ENCODE measurements at places on chromosomes 5 and 9.

DNA sequence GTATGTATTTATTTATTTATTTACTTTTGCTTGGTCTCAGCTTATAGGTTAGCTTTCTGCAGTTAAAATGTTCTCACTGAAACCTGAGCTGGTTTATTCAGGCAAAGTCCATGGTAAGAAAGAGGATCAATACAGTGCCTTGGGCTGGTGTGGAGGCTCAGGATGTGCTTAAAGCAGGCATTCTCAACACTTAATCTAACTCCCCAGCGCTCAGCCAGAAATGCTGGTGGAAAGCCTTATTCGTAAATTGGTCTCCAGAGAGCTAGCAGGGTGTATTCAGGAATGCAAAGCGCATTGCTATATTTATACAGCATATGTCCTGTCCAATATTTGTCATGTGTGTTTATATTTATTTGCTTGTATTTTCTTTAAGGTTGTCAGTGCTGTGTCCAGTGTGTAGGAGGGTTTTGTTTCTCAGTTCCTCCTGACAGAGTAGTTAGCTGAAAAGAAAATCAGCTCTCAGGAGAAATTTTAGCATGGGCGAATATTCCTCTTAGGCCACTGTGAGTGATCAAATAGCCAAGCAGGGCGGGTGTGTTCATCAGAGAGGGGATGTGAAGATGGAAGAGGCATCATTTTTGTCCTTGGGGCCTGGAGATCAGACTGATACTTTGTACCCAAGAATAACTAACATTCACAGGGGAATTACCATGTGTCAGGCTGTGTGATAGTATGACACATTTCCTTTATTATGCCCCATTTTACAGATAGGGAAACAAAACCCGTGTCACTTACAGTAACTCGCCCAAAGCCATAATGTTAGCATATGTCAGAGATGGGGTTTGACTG, 65.8 kb downstream of the DOCK2 start:
- no peak for DNase-seq

GRCh38 chr9:88488166-88488565, 46.8 kb upstream of the NXNL2 start:
- no peak for DNase-seq

- no peak for DNase-seq
Observed at GRCh38 chr5:62199792-62200716, 106.0 kb upstream of the KIF2A start.

DNA sequence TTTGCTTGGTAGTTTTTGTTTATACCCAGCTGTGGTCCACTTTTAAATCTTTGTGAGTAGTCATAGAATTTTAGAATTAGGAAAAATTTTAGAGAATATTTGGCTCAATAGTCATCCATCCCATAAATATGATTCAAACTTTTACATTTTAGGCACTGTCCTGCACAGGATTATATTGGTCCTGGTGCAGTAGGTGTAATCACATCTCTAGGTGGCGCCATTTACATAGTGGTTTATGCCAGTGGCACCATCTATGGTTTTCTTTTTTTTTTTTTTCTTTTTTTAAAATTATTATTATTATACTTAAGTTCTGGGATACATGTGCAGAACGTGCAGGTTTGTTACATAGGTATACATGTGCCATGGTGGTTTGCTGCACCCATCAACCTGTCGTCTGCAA, 260.7 kb upstream of the KCNN2 start:
- peak; percentile 6 for DNase-seq

DNA sequence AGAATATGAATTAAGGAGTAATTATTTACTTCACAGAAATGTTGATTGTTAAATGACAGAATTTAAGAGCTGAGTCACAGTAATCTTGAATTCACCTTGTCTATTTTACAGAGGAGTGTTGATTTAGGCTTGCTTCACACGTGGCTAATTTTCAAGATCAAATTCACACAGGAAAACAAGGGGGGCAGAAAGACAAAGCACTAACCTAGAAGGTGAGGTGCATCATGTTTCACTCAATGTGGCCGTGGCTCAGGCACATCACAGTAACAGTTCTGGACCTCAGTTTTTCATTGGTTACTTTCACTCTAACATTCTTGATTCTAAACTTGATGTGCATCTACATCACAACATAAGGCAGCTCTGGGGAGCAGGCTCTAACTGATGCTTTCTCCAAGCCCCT, 69.6 kb upstream of the GNAQ start:
- no peak for DNase-seq

DNA sequence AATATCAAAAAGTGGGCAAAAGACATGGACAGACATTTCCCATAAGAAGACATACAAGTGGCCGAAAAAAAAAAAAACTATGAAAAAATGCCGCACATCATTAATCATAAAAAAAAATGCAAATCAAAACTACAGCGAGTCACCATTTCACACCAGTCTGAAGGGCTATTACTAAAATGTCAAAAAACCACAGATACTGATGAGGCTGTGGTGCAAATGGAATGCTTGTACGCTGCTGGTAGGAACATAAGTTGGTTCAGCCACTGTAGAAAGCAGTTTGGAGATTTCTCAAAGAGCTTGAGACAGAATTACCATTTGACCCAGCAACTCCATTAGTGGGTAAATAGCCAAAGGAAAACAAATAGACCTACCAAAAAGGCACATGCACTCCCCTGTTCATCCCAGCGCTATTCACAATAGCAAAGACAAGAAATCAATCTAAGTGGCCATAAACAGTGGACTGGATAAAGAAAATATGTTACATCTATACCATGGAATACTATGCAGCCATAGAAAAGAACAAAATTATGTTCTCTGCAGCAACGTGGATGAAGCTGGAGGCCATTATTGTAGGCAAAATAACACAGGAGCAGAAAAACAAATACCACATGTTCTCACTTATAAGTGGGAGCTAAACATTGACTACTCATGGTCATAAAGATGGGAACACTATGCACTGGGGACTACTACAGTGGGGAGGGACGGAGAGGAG, 110.6 kb upstream of the BOD1 start:
- no peak for DNase-seq

DNA sequence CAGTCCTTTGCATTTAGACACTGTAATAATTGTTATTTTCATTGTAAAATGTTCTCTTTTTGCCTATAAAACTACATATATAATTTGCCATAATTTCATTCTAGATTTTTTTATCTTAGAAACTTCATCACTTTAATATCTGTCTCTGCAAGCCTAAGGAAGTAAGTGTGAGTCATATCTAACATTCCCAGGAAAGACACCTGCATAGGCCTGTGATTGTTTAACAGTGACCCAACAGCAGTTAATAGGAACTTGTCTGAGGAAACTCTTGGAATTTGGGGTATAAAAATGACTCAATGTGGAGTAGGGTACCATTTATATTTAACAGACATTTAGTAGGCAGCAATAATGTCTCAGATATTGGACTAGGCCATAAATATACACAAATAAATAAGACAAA, 229.2 kb upstream of the FAM174A start:
- no peak for DNase-seq

- no peak for DNase-seq
Observed at GRCh38 chr5:121257621-121258020, 594.1 kb upstream of the FTMT start.

DNA sequence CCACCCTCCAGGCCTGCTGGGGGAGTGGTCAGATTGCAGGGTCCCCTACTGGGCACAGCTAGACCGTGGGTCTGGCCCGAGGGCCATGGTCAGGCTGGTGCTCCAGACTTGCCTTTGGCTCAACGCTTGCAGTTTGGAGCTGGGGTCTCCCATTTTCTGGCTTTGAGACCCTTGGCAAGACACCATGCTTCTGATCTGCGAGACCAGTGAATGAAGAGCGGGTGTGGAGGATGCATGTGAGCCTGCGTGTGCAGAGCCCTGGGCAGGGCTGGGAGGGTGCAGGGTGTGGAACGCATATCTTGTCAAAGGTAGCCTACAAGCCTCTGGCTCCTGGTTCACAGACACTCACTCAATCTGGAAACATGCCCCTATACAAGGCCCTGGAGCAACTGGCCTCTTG, 6.1 kb upstream of the MRNIP start:
- no peak for DNase-seq

DNA sequence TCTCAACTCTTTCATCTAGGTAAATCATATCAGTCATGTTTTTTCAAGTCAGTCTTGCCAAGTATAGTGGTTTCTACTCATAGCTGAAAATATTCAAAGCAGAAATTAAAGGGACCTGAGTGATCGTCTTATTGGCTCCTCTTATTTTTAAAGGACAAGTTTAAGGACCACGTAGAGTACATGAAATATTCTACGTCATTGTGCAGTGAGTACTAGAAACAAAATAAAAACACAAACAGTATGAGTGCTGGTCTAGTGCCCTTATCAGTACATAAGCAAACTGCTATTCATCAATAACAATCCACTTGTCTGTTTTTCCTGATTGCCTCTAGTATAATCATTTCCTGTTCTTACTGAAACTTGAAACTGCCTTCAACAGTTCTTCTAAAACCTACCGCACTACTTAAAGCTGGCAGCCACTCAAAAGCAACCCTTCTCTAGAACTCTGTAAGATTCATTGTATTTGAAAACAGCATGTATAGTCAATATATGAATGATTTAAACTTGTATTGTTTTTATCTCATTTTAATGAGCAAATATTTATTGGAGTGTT, 853.7 kb downstream of the TAF11L14 start:
- no peak for DNase-seq

GRCh38 chr5:150000990-150001659, 586 bp downstream of the HMGXB3 start:
- no peak for DNase-seq

DNA sequence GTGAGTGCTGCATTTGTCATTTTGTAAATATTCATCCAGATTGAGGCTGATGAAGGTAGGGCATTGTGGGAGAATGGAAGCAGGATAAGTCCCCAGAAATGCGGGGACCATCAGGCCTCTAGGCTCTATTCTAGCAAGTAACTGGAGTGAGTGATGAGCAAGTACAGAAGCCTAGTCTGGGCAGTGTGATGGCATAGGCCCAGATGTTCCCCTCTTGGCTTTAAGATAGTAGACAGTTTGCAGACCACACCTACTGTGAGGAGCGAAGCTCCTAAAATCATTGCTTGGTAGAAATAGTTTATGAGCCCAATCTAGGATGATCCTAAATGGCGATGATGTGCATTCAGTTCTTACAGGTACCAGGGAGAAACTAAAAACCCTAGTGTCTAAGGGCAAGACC, 24.3 kb downstream of the NDFIP1 start:
- no peak for DNase-seq

GRCh38 chr5:9188131-9188530, 357.7 kb downstream of the SEMA5A start:
- no peak for DNase-seq

- DNase-seq: no peak
Observed at GRCh38 chr5:157721159-157721558, 10.1 kb upstream of the THG1L start.

- no peak for DNase-seq
Observed at GRCh38 chr9:109791003-109791677, 11.1 kb downstream of the PALM2AKAP2 start.

GRCh38 chr9:113513536-113513935, 50.0 kb downstream of the RGS3 start:
- no peak for DNase-seq

DNA sequence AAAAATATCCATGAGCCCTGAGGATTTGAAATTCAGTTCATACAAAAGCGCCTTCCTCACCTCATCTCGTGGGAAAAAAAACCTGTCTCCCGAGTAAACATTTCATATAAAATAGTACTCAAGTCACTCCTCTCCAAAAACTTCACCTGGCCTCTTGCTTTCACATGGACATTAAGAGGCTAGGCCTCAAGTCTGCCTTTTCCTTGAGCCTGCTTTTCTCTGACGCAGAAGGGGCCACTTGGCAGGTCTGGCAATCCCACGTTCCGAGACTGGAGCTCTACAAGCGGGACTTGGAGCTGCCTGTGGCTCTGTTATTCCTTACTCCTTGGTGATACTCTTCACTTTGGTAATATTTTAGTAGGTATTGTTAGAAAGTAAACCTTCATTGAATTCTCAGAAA, 26.9 kb upstream of the CKS2 start:
- DNase-seq: no peak
